Fibroblast of lung (primary cell): ENCODE measurements at places on chromosomes 11 and 22. TPM values are rescaled to one million over a fixed set of nuclear protein-coding genes. Genes with fewer than 3 reads are reported as not detected.

GRCh38 chr11:31856248-31856647 lies 45.1 kb upstream of the PAX6 start:
- H3K4me1 ChIP-seq = no peaks in the 10 kb centered on the region
- no peak overlapping the region for H3K27ac ChIP-seq
- peaks cover 7% of the 10 kb centered on the region for H3K27me3 ChIP-seq
- no peak overlapping the region for H3K4me3 ChIP-seq
- H3K36me3 ChIP-seq = no peaks in the 10 kb centered on the region

DNA sequence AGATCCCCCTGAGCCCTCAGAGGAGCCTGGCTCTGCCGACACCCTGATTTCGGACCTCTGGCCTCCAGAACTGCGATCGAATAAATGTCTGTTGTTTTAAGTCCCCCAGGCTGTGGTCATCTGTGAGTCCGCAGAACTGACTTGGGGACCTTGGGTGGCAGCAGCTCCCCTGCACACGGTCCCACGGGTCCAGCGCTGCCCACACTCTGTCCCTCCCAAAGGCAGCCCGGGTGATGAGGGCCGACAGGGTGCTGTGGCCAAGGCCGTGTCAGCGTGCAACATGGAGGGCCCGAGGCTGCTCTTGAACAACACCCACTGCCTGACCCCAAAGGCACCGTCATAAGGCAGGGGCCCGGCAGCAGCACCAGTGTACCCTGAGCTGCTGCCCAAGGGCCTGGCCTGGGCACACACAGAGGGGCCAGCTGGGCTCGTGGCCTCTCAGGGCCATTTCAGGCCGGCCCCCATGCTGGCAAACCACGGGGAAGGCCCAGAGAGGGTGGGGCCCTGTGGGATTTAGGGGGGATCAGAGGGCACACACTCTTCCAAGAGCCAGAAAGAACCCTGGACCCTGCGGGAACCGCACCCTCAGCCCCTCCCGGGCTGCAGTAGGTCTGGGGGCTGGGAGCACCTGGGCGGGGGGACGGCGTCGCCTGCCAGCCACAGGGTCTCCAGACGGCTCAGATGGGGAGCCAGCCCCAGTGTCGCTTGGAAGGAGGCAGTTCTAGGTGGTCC lies 77.1 kb upstream of the PRR5 start:
- no peaks in the 10 kb centered on the region for H3K36me3 ChIP-seq
- no peak for DNase-seq
- H3K4me1 ChIP-seq = no peaks in the 10 kb centered on the region
- no peak overlapping the region for H3K27ac ChIP-seq
- no peaks in the 10 kb centered on the region for H3K27me3 ChIP-seq

- peaks cover under 1% of the 10 kb centered on the region for H3K4me1 ChIP-seq
- no peak overlapping the region for H3K4me3 ChIP-seq
- no peak for DNase-seq
- H3K36me3 ChIP-seq = peaks cover 39% of the 10 kb centered on the region
Measured at GRCh38 chr11:118901494-118902335, 18.0 kb downstream of the CXCR5 start.

DNA sequence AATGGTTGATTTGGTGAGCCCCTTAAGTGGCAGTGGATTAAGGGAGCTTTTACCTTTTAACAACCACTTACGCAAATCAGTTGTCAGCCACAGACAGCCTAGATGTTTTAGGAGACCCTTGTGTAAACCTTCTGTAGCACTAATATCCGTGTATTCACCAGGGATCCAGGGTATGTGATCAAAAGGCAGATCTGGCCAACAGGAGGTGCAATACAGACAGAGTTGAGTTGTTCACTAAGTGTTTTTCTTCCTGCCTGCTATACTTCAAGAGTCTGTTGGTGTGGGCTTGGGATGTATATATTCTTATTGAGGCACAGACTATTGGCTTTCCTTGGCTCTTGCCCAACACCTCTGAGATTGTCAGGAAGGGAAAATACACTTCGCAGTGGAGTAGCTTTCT lies 175.1 kb downstream of the FAT3 start:
- H3K36me3 ChIP-seq = no peaks in the 10 kb centered on the region
- H3K27me3 ChIP-seq = no peaks in the 10 kb centered on the region
- H3K4me3 ChIP-seq = no peak overlapping the region

DNA sequence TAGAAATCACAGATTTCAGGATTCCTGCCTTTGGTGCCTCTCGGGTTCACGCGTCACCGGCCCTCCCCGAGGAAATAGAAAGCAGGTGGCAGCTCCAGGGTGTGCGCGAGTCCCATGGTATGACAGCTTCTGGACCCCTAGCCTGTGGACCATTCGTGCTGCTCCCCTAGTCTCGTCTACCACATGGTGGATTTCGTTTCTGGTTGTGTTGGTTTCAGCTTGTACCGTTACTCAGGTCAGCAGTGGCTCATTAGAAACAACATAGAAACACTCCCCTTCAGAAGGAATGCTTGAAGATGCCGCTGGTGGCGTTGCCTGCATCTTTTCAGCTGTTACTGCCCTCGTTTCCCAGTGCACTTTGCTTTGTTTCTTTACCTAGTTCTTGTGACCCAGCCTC lies 700 bp downstream of the TTC17 start:
- H3K27me3 ChIP-seq = no peaks in the 10 kb centered on the region
- H3K4me1 ChIP-seq = no peaks in the 10 kb centered on the region
- H3K27ac ChIP-seq = peak overlapping the region; percentile 94
- H3K36me3 ChIP-seq = no peaks in the 10 kb centered on the region

GRCh38 chr11:46259971-46260560 lies 17.4 kb upstream of the CREB3L1 start:
- H3K4me3 ChIP-seq = no peak overlapping the region
- no peak for DNase-seq
- no peak overlapping the region for H3K27ac ChIP-seq
- no peaks in the 10 kb centered on the region for H3K27me3 ChIP-seq

DNA sequence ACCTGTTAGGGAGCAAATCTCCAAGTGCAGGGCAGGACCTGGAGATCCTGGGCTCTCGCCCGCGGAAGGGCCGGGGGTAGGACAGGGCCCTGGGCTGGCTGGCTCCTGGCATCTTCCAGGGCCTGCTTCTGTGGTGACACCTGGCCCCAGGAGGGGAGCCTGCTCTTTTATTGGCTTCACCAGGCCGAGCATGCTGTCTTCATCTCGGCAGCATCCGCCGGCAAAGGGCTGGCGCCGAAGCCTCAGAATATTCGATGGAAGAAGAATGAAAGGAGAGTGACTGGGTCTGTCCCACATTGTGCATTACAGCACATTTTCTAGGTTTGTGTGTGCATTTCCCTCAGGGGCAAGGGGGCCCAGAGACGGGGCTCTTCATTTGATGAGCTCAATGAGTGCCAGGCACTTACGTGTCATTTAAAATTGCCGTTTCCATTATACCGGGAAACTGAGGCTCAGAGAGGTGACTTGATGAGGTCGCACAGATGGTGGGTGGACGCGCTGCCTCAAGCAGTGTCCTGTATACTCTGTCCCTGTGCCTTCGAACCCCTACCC lies 70.0 kb downstream of the RBX1 start:
- H3K27me3 ChIP-seq = no peaks in the 10 kb centered on the region
- DNase-seq = no peak
- peak overlapping the region; percentile 80 for H3K27ac ChIP-seq
- peaks cover 4% of the 10 kb centered on the region for H3K4me1 ChIP-seq
- no peaks in the 10 kb centered on the region for H3K36me3 ChIP-seq
- H3K4me3 ChIP-seq = peak overlapping the region; percentile 76

GRCh38 chr11:11213117-11213516 lies 139.9 kb downstream of the CSNK2A3 start:
- H3K4me1 ChIP-seq = no peaks in the 10 kb centered on the region
- H3K36me3 ChIP-seq = no peaks in the 10 kb centered on the region
- H3K27ac ChIP-seq = no peak overlapping the region
- DNase-seq = no peak

DNA sequence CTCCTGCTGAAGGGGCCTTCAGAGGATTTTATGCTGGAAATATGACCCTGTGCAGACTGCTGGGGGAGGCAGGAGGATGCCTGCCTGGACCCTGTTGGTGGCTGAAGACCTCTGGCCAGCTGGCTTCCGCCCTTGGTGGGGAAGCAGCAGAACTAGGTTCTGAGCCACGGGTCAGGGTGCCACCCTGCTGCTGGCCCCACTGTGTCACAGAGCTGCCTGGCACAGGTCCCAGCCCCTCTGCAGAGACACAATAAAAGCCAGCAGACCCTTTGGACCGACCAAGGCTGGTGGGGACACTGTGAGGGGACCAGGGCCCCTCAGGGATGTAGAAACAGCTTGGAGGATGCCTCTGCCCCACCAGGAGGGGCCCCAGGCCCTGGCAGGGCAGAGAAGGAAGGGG lies 6.9 kb upstream of the SREBF2 start:
- H3K36me3 ChIP-seq = no peaks in the 10 kb centered on the region
- H3K4me3 ChIP-seq = no peak overlapping the region
- peaks cover 4% of the 10 kb centered on the region for H3K4me1 ChIP-seq
- no peak overlapping the region for H3K27ac ChIP-seq
- H3K27me3 ChIP-seq = no peaks in the 10 kb centered on the region
- DNase-seq = no peak

DNA sequence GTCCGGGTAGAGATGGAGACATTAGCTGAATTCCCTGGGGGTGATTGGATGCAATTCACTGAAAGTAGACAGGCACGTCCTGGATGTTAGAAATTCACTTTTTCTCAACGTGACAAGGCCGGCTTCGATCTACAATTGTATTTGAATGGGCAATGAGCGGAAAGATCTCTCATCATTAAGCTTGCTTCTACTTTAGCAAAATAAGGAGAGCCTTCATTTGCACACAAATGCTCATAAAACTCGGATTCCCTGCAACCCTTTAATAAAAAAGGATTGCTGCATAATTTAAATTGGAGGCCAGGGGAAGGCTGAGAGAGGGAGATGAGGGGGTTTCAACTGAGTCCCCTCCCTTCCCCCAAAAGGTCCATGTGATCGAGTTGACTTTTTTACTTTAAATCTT lies 10.6 kb upstream of the PAX6 start:
- DNase-seq = no peak
- H3K27ac ChIP-seq = no peak overlapping the region
- H3K27me3 ChIP-seq = peaks cover 92% of the 10 kb centered on the region
- no peak overlapping the region for H3K4me3 ChIP-seq

Gene GRM5
- under 0.01 TPM in 1 of 2 replicates, not detected in the other for total RNA-seq

Gene BRSK2
- total RNA-seq = 0.26 and 0.33 TPM in 2 replicates

Gene OR52E8
- total RNA-seq = not detected in 2 replicates

DNA sequence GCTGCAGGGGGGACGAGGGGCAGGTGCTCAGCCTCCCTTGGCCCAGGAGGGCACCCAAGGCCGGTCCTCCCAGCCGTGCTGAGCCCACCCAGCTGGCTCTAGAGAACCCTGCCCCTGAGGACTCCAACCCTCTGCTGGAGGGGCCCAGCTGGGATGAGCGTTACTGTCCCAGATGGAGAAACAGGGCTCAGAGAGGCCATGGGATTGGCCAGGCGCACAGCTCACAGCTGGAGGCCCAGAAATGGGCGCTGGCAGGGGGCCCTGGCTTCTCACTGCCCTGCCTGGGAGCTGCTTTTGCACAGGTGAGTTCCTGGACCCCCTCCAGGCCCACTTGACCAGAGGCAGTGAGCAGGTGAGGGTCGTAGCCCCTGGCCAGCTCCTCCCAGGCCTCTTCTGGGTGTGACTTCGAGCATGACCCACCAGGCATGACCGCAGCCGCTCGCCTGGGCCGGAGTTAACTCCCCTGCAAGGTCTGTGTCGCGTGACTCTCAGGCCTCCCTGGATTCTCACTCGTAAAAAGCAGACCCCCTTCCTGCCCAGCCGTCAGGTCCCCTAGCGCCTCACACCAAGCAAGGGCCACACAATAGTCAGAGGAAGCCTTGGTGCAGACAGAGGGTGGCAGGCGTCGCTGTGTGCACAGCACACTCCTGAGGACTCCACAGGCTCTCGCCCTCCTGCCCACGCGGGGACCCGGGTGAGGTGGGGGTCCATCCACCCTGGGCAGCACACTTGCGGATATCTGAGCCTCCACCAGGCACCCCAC lies 19.7 kb upstream of the IL17REL start:
- DNase-seq = no peak
- H3K27me3 ChIP-seq = no peaks in the 10 kb centered on the region
- H3K4me1 ChIP-seq = no peaks in the 10 kb centered on the region
- H3K4me3 ChIP-seq = no peak overlapping the region
- H3K27ac ChIP-seq = no peak overlapping the region

Gene TXN2
- total RNA-seq = 20.5 and 25.3 TPM in 2 replicates

DNA sequence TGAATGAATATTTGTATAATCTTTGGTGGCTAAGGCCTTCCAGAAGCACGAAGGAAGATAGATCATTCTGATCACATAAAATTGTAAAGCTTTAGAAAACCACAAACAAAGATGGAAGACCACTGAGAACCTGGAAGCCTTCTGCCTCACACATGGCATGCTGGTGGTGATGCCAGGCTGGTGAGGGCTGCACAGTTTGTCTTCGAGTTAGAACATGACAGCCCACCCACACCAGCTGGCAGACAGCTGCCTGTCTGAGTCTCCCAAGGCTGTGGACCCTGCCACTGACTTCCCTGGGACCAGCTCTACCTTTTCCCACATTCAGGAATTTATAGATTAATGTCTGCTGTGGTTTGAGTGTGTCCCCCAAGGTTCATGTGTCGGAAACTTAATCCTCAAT lies 48.8 kb upstream of the B3GAT1 start:
- no peaks in the 10 kb centered on the region for H3K4me1 ChIP-seq
- no peak for DNase-seq
- H3K36me3 ChIP-seq = no peaks in the 10 kb centered on the region

Gene ELFN2
- under 0.01 TPM in 2 replicates for total RNA-seq

Gene CEP126
- total RNA-seq = 1.8 and 6.4 TPM in 2 replicates

Gene SBF2
- total RNA-seq = 67.3 and 95.9 TPM in 2 replicates

- peak; percentile 50 for DNase-seq
- no peaks in the 10 kb centered on the region for H3K36me3 ChIP-seq
- no peak overlapping the region for H3K27ac ChIP-seq
- H3K27me3 ChIP-seq = peaks cover 3% of the 10 kb centered on the region
Measured at GRCh38 chr11:62902932-62903331, 18.2 kb downstream of the CHRM1 start.

GRCh38 chr11:93517041-93517440 lies 26.1 kb downstream of the SMCO4 start:
- H3K4me3 ChIP-seq = no peak overlapping the region
- DNase-seq = no peak
- no peaks in the 10 kb centered on the region for H3K4me1 ChIP-seq
- H3K36me3 ChIP-seq = no peaks in the 10 kb centered on the region
- no peaks in the 10 kb centered on the region for H3K27me3 ChIP-seq

DNA sequence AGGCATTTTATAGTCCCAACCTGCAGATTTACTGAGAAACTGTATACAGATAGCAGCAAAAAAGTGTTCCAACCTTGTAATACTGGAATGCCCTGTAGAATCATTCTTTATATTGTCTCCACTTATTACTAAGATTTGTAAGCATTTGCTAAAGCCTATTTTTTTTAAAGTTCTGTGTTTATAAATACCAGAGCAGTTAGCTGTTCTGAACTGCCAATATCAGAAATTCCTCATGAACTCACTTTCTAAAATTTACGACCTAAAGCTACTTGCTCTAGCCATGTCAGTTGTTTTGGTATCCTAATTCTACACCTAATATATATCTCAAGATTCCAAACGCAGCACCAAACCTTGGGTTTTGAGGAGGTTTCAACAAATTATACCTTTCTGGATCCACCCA lies 103.2 kb downstream of the C11orf65 start:
- no peak overlapping the region for H3K4me3 ChIP-seq
- peaks cover 8% of the 10 kb centered on the region for H3K4me1 ChIP-seq
- DNase-seq = peak; percentile 33
- H3K36me3 ChIP-seq = no peaks in the 10 kb centered on the region
- peak overlapping the region; percentile 8 for H3K27ac ChIP-seq

Gene P4HA3
- total RNA-seq = 4.1 and 5.1 TPM in 2 replicates

Gene CARD18
- not detected in 2 replicates for total RNA-seq

Gene MUC6
- total RNA-seq = not detected in 2 replicates
